KBM-7 (cell line): ENCODE measurements at places on chromosomes 1 and 21.
A peak's percentile ranks its signal among the peaks of the same experiment; 100 is the strongest.

DNA sequence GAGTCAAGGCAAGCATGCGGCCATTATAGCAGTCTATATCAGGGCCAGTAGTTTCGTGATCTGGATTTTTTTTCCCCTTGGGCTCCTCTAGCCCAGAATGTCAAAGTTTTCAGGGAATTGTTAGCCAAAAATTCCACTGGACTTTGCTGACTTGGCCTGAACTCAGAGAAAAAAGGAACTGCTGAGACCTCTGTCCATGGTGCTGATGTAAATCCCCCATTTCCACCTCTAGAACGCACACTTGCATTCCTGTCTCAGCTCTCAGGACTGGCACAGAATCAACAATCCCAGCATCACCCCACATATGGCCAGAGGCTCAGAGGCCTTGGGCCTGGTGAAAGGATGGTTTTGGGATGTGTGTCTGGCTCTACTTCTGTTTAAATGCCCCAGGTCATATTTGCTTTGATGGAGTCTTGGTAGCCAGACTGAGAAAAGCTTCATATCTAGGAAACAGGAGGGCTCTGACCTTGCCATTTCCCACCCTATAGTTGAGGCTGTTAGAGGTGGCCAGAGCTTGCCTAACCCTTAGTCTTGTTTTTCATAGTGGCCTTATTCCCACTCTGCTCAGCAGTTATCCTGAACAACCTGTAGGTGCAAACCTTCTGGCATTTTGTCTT, 16.9 kb upstream of the EFCAB14 start:
- DNase-seq, result peak; percentile 69

DNA sequence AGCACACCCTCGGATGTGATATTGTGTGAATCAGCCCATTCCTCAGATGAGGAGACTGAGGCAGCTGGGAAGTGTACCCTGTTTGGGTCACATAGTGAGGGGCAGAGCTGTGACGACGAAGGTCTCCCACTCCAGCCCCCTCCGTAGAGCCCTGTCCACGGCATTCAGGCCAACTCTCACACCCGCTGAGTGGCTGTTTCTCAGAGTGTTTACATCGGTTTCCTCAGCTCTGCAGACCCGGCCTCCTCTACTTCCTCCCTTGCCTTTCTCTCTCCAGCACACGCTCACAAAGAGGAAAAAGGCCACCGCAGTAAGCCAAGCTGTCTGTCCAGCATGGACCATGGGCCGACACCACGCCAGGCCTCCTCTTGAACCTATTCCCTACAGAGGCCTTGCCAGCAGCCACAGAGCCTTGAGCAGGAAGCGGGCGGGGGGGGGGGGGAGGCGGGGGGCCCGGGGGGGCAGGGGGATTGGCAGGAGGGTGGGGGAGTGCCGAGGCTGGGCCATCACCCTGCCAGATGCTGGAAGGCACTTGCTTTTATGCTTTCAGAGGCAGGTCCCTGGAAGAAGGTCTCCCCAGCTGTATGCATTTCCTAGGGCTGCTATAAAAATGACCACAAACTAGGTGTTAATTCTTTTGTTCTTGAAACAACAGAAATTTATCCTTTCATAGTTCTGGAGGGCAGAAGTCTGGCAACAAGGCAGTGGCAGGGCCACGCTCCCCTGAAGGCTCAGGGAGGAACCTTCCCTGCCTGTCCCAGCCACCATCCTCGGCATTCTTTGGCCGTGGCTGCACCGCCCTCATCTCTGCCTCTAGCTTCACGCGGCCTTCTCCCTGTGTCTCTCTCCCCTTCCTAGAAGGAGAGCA, 178.4 kb downstream of the PSMG1 start:
- DNase-seq, result peak; percentile 81

DNA sequence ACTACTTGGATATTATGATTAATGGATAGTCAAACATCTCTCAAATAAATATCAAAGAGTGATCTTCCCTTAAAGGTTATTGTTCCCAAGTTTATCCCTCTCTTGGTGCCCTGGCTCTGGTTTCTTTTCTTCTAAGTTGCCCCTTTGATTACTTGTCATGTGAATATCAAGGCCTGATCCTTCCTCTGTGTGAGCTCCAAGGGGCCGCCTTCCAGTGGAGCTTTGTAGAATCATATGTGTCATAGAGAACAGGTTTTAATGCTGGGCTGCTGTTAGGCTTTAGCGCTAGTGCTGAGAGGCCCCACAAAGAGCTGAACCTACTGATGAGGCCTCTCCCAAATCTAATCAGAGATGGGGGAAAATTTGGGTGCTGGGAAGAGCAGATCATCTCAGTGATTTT, 25.5 kb downstream of the UCK2 start:
- no peak for DNase-seq

DNA sequence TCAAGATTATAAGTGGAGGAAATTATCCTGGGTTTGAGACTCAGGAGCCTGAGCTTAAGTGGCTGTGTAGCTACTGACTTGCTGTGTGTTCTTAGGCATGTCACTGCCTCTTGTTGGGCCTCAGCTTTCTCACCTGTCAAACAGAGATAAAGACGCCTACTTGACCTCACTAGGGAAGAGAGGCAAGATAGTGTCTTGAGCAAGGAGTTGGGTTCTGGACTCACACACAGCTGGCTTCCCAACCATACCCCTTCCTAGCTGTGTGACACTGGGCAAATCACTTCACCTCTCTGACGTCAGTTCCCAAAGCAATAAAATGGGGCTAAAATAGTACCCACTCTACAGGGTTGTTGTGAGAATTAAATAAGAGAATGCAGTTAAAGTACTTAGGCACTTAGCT, 11.6 kb upstream of the EPB41 start:
- DNase-seq, result no peak

GRCh38 chr1:37723072-37723389, 30.7 kb downstream of the CDCA8 start:
- DNase-seq, result no peak

GRCh38 chr1:99784143-99784542, 17.7 kb upstream of the FRRS1 start:
- DNase-seq, result no peak

- DNase-seq, result no peak
Observed at GRCh38 chr1:229190057-229190575, 80.8 kb upstream of the RAB4A start.

- DNase-seq, result peak; percentile 79
Observed at GRCh38 chr1:246092136-246092535, 414.9 kb downstream of the SMYD3 start.

DNA sequence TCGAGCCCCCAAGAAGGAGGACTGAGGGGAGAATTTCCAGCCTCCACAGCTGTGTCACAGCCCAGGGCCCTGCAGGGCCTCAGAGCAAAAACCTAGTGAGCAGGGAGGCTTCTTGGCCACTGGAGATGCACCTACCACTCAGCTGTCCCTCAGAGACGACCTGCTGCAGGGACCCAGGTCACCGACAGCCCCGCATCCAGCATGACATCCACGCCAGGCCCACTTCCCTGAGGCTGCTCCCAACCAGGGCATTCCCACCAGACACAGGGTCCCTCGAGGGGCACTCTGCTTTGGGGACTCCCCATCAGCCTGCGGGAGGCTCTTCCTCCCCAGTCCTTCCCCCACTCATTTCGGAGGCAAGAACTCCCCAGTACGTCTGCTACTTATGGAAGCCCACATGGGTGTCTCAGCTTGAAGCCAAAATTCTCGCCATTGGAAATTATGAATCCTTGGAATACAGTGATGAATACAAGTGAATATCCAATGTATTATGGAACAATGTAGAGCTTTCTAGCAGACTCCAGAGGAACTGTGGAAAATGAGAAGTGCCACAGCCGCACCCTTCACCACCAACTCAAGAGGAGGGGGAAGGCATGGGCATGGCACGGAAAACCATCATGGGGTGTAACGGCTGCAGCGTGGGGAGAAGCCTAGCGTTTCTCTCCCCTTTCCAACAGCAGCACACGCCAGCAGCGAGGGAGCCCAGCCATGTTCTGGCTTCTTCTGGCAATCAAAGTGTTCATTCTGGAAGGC, 6.9 kb downstream of the TFF3 start:
- DNase-seq, result no peak

DNA sequence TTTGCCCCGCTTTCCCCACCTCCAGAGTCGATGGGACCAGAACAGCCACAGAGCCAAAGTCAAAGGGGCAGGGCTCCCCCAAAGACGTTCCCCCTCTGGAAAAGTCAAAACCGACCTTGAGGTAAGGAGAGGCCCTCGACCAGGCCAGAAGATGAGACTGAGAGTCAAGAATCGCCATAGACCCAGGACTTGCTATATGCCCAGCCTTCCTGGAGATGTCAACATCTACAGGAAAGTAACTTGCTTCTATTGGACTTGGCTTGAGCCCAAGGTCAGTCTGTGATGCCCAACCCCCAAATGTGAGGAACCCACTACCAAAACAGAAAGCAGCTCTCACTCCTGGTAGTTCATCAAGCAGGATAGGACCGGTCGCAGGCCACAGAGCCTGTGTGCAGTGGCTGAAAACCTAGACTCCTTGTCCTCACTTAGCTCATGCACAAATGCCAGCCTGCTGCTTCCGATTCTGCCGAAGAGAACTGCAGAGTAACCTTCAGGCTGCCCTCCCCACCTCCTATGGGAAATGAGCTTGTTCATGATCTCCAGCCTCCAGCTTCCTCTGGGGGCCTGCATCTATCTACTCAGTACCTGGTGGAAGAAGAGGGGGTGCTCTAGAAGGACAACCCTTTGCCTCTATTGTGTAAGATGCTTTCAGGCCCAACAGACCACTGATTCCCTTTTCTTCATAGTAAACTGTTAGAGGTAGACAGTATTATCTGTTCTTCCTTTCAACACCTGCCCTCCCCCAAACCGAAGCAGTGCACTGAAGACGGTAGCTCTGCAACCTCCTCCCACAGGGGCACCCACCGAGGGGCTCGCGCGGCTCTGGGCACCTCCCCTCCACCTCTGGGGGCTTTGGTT, 1.4 kb downstream of the ACOT7 start:
- DNase-seq, result peak; percentile 62

DNA sequence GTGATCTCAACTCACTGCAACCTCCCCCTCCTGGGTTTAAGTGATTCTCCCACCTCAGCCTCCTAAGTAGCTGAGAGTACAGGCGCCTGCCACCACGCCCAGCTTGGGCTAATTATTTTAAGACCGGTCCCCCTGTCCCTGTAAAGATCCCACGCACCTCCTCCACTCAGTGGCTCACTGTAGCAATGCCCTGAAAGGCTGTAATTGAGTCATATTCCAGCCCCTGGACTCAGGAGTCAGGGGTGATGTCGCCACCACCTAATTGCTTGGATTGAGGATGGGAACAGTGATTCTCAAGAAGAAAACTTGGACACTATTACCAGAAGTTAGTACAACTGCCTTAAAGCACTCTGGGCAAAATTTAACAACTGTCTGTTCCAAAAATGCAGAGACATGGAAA, 3.1 kb upstream of the EDARADD start:
- DNase-seq, result no peak

GRCh38 chr21:35635261-35635660, 425.1 kb downstream of the SETD4 start:
- DNase-seq, result no peak
